Skin of body (tissue), 3 donors: ENCODE measurements at places on chromosomes 2 and 18.
A peak's percentile ranks its signal among the peaks of the same experiment; 100 is the strongest.

DNA sequence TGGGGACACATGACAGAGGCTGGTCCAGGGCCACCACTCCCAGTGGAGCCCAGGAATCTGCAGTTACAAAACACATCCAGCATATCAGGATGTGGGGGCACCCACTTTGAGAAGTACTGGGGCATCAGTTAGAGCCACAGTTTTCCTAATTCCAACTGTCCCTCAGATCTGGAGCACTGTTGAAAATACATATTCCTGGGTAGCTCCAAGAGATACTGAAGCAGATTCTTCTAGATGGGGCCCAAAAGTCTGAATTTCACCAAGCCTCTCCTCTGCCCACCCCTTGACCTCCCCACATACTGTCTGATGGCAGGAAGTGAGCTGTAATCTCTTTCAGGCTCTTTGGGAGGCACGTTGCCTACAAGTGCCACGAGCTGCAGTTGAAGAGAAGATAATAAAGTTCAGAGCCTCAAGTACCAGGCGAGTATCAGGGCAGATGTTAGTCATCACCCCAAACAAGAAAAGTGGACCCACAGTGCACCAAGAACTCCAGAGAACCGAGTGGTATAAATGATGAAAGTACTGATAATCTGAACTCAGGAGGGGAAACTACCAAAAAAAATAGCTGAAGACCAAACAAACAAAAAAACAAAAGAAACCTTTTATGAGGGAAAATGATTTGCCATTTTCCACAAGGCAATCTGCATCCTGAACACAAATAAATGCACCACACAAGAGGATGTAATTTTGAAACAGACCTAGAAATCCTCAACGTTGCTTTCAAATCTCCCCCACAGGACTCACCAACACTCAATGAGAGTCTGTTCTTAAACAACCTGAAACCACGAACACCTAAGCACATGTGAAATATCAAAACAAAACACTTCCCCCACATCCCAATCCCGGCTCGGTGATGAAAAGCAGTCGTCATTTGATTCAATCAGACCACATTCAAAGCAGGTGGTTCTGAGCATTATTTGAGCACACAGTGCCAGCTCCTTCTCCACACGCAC is 98.7 kb downstream of the TCF4 start:
- DNase-seq = no peak

DNA sequence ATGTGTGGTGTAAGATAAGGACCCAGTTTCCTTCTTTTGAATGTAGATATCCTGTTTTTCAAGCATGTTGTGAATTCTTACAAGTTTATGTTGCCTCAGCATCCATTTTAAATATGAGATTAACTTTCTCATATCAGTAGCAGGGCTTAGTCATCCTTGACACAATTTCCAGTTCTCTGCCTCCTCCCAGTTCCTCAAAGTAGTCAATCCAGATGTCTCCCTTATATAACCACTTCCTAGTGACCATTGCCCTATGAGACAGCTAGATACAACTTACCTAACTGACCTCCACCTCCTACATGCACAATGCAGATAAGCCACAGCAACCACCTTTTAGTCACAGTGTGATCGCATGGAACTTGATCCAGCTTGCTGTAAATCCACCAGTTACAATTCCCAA is 269.2 kb upstream of the ZNF521 start:
- no peak for DNase-seq

GRCh38 chr2:188631037-188631809 is 339.5 kb downstream of the GULP1 start:
- DNase-seq = no peak

DNA sequence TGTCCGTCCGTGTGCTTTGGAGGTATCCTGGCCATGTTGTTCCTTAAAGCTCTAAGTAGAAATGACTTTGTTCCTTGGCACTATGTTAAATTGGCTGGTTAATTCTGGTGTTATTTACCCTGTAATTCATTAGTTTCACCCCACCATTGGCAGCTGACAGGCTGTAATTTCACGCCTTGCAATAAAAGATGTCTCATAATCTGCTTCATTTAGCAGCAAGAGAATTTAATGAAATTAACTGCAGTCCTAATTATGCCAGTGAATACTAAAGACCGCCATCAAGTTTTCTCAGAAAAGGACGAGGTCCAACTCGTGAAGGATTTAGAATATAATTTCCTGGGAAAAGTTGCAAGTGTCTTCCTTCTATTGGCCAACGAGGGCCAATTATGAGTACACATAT is 319.2 kb downstream of the GBX2 start:
- DNase-seq = no peak

DNA sequence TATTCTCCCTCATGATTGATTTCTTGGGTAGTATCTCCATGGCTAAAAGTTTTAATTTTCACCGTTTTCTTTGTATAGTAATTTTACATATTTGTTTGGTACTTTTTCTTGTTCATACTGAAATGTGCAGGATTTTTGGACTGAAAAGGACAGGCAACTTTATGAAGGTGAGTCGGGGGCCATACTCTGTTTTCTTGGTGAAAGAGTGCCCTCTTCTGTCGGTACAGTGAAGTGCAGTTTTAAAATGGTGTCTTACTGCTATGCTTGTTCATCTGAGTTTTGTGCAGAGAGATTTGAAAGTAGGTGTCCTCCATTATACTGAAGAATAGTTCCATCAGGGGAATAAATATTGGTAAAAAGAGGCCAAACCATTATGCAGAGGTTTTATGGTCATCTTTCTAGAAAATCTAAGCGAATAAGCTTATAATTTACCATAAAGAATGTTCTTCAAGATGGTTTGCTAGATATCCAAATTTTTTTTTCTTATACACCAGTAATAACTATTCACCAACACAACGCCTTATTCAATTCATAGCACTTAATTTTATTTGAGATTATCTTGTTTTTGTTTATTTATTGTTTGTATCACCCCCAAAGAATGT is 8.7 kb upstream of the SERPINB13 start:
- peak; percentile 7 for DNase-seq
